B cell (primary cell): ENCODE measurements at places on chromosomes 7 and 10.

GRCh38 chr10:63718006-63718405 lies 196.8 kb downstream of the REEP3 start:
- DNase-seq, result no peak

DNA sequence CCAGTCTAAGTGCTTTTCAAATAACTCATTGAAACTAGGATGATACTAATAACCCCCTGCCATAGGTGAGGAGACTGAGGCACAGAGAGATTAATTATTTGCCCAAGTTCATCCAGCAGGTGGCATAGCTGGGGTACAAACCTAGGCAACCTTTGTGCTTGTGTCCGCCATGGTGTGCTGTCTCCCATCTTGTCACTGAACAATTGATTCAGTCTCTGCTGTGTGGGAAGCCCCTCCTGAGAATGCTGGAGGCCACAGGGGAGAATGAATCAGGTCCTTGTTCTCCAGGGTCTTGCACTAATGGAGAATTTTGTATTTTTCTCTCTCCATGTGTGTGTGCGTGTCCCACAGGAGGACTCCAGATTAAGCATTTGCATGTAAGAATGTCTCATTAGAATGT lies 15.8 kb upstream of the TMEM236 start:
- no peak for DNase-seq

DNA sequence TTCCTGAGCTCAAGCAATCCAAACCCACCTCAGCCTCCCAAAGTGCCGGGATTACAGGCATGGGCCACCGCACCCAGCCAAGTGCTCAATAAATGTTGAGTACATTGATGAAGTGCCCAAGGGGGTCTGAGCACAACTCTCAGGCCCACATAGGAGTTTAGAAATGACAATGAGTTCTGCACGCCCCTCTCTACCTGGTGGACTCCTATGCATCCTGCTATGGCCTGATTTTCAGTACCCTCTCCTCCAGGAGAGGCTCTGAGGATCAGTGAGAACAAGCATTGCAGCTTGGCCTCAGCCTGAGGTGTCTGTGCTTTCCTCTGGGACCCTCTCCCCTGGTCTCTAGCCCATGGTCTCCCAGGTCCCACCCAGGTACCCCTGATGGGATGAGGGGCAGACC lies 20.9 kb upstream of the GRIFIN start:
- DNase-seq, result no peak

DNA sequence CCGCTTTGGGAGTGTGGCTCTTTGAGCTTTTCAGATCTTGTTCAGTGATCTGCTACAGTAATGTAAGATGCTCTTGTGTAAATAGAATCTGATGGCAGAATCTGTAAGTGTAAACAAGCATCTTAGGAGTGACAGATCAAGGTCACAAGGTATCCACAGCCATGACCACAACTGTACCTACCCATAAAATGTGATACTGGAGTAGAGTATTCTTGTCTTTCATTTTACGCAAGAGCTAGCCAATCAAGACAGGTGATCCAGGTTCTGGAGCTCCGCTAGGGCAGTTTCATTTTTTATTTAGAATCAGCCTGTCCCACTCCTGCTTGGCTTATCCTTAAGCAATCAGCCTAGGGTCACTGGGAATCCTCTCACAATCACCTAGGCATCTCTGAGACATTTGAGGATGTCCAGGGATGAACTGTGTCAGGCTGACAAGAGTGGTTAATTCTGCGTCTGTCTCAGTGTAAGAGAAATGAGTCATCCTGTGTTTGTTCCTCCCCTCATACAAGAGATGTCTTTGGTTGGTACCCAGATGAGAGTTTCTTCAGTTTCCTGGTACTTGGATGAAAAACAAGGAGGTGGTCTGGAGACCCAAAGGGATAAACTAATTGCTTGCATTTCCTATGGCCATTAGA lies 13.6 kb downstream of the ZNF138 start:
- DNase-seq, result no peak

DNA sequence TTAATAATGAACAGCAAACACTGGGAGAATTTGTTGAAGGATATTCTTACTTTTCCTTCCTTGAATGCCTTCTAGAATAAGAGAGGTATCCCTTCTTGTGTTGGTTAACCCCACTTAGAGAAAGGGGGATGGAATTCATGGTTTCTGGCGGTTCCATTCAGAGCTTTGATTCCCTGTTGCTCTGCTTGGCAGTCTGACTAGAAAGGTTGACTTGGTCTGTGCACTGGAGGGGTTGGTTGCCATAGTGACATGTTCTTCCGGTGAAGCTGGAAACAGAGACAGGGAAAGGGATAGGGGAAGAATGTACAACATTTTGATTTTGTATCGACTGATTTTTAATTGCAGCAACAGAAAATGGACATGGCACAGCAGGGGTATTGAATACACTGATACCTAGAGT lies 2.5 kb downstream of the TMEM178B start:
- no peak for DNase-seq
